ENCODE measurements at places on chromosomes 7 and 10.

GRCh38 chr7:106036004-106036403 lies 72.9 kb downstream of the CDHR3 start:
- DNase-seq = no peak

GRCh38 chr10:123558651-123559050 lies 107.5 kb upstream of the GPR26 start:
- no peak for DNase-seq

DNA sequence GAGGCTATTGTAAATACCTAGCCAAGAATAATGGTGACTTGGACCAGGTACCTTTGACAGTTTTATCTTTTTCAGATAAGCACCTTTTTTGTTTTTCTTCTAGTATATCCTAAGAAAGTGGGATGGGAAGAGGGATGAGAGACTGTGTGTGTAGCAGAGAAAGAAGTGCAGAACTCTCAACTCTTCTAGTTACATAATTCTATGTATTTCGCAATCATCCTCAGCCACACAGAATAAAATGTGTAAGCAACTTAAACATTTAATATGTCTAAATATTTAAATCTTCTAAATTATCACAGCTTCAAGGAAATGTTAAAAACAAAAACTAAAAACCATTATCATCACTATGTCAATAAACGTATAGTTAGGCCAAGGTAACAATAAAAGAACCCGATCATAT lies 42.6 kb upstream of the GSAP start:
- no peak for DNase-seq

- no peak for DNase-seq
Observed at GRCh38 chr7:6238309-6238925, 34.0 kb downstream of the CYTH3 start.

DNA sequence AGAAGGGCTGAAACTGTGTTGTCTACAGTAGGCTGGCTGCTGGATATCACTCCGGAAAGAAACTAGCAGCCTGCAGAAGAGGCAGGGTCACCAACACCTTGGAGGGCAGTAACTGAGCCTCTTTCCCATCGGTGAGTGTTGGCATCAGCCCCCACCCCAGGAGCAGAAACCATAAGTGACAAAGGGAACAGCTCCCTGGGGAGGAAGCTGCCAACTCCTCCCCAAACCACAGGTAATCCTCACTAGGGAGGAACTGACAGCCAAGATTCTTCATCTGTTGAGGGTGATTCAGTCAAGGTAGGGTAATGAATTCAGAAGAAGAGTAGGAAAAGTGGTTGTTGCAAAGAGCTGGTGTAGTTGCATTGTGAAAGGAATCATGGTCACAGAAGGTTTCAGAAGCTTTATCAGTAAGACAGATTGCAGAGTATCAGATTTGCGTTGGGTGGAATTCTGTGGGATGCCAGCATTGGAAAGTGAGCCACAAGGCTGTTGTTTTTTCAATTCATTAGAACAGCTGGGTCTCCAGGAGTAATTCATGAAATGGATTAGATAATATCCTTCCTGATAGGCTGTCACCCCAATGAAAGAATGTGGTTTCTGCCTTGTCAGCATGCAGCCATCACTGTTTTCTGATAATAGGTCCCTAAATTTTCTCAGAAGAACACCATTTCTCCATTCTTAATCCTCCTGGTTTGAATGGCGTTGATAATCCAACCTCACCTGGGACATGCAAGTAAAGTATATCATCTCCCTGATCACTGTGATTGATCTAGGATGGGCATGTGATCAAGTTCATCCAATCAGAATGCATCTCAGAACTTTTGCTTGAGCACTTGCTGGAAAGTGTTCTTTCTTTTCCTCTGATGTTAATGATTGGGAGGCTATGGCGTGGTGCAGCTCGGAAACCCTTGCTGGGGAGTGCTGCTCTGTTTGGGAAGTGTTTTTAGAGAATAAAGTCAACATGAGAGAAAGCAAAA lies 75.0 kb upstream of the CTBP2 start:
- DNase-seq = no peak

- no peak for DNase-seq
Observed at GRCh38 chr7:150896562-150897209, 44.4 kb downstream of the AOC1 start.

GRCh38 chr10:121573538-121573941 lies 24.7 kb downstream of the FGFR2 start:
- DNase-seq = no peak

GRCh38 chr10:44650691-44651661 lies 260.2 kb upstream of the TMEM72 start:
- DNase-seq = no peak

GRCh38 chr10:7130191-7130911 lies 280.5 kb downstream of the SFMBT2 start:
- DNase-seq = no peak

GRCh38 chr10:49001402-49001801 lies 61.8 kb upstream of the LRRC18 start:
- no peak for DNase-seq

GRCh38 chr10:132507409-132507955 lies 30.1 kb upstream of the INPP5A start:
- no peak for DNase-seq

DNA sequence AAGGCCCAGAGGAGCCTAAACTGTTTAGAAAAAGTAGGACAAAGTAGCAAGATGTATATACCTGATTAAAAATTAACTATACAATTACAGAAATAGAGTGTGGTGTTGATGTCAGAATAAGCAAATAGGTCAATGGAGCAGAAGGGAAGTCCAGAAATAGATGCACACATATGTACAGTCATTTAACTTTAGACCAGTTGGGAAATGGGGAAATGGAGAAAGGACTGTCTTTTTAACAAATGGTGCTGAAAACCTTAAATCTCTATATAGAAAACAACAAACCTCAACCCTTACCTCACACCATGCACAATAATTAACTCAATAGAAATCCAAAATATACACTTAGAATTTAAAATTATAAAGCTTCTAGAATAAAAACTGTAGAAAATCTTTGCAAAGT lies 72.2 kb downstream of the CH25H start:
- no peak for DNase-seq

DNA sequence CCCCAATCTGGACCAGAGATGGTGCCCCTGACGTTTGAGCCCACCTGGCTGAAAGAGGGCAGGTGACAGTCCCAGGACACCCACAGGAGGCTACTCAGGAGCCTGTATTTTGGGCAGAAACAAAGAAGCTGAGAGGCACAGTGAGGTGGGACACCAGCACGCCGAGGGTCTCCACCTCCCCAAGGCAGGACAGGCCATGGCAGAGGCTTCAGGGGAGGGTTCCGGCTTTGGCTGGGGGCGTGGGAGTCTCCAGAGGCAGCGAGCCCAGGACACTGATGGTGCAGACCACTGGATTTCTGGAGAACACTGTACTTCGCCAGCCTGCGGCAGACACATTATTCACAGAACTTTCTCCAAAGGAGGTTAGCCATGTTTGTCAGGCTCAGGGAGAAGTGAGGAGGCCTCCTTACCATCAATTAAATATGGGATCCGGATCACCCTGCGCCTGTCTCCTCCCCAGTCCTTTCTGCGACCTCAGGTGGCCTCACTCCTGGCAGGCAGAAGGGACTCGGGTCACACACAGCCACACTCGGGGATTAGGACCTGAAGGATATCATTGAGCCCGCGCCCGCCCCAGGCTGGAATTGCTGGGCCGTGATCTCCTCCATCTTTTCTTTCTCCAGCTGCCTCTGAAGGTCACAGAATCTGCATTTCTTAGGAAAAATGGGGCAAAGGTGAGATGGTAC lies 98.3 kb downstream of the MKI67 start:
- DNase-seq = no peak

- no peak for DNase-seq
Observed at GRCh38 chr7:52726493-52726892, 308.9 kb upstream of the POM121L12 start.
